ENCODE measurements at places on chromosomes 12 and 14. TPM values are rescaled to one million over a fixed set of nuclear protein-coding genes. Genes with fewer than 3 reads are reported as not detected.

DNA sequence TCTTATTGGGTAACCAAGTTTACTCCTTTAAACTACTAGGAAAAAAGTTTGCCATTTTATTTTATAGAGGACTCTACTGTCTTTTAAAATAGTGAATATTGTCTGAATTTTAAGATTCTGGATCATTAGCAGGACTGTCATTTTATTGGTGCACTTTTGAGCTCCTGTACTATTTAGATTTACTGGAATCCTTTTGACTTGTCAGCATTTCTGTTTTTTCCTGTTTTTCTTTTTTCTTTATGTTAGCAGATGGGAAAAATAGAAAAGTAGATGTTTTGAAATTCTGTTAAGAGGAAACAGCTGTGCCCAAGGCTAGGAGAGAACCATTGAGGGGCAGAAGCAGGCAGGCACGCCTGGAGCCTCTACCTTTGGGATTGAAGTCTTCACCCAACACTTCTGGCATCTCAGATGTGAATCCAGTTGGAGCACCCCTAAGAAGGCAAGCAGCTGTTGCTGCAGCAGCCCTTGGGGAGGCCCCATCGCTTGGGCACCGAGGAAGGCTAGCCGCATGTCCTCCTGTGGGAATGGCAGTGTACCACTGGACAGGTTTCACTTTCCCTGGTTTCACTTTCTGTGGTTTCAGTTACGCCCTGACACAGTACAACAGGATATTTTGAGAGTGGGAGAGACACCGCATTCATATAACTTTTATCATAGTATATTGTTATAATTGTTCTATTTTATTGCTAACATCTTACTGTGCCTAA, 11.5 kb downstream of the RIMKLB start:
- DNase-seq, result peak; percentile 19

DNA sequence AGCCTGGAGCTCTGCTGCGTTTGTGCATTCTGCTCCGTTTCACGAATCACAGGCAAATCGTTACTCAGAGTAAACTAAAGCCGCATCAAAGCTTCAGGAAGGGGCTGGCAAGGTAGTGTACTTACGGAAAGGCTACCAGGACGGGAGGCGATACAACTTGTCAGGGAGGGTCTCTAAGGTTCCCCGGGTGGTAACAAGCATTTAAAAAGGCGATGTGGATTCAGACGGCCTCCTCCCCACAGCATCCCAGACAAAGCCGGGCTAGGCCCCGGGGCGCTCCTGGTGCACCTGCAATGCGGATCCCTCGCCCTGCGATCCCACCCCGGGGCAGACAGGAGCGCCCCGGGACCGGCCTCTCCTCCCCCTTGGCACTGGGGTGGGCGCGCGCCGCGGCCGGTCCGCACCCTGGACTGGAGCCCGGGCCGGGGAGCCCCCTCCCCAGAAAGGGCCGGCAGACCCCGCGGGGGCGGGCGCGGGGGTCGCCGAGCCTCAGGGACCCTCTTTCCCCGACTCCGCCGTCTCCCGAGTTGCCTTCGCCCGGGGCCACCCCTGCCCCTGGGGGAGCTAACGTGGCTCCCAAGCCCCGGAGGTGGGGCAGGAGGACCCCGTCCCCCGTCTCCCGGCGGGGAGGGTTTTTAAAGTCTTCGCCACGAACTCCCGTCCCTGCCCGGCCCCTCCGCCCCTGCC, 718 bp downstream of the CCDC92 start:
- peak; percentile 44 for DNase-seq

Gene SCNN1A
- total RNA-seq, result 459 TPM

Gene AQP2
- not detected for total RNA-seq

GRCh38 chr14:30159374-30159773, 231.7 kb upstream of the PRKD1 start:
- DNase-seq, result no peak

Gene POTEM
- total RNA-seq, result not detected

Gene PRMT5
- total RNA-seq, result 40.5 TPM

GRCh38 chr12:16150276-16150675, 127.2 kb downstream of the SLC15A5 start:
- no peak for DNase-seq

DNA sequence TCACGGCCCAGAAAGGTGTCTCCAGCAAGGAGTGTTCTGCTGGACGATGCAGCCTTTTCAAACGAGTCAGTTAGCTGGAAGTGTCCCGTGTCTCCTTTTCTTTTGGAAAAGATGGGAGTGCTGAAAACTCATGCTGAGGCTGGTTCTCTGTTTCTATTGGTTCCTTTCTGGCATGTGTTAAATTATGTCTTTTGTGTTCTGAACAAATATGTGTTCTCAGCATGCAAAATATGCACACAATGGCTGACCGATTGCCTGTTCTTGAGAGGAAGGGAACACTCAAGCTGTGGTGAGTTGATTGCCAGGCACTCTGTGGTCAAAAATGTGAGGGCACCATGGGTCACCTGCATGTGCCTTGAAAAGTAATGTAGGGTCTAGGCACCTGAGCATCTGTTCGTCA, 181.3 kb downstream of the CACNA1C start:
- DNase-seq, result no peak

DNA sequence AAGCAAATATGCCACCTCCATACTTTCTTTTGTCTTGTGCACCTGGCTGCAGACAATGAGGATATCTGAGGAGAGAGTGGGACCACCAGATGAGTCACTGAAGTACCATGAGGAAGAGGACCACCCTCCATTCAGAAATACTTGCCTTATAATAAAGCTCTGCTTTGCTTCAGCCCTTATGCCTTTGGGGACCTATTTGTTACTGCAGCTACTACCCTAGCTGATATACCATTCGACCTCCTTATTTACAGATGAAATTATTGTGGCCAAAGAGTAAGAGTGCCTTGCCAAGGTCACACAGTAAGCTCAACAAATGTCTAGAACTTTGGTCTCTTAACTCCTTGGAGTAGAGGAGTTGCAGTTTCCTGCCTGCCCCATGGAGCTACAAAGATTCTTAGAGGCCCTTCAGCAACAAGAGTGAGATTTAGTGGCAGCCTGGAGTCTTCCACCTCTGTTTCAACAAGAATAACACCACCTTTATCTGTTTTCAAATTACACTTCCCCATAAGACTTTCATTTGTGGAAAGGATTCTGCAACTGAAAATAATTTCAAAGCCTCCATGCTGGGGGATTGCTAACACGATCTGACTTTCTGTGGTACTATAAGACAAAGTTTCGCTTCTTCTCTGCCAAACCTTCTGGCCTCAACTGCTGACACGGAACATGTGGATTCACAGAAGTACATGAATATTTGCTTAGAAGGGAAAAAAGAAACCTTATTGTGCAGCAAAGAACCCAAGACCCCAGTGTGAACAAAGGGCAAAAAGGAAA, 3.6 kb downstream of the CMKLR1 start:
- DNase-seq, result no peak

GRCh38 chr12:109983432-109984142, 12.6 kb downstream of the GIT2 start:
- DNase-seq, result no peak

Gene BCL2L14
- 54.4 TPM for total RNA-seq

DNA sequence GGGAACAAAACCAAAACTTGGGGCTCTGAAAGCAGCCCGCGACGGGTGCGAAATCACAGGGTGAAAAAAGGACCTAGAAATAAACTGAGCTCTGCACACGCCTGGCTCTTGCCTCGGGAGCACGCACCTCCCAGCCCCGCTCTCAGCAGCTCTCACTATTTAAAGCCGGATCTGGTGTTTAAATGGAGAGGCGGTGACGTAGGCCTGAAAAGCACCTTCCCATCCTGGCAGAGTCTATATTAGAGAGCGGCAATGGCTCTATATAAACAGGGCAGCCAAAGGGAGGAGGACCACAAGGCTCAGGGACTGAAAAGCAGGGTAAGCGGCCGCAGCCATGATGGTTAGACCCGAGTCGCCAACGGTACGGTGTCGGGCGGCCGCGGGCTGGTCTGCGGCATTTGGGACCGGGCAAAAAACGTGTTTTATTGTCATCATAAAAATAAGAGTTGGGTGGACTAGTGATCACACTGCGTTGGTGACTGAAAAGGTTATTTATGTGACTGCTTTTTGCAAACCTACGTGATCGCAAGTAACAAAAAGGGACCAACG, 1.5 kb downstream of the GTF2A1 start:
- peak; percentile 94 for DNase-seq

- no peak for DNase-seq
These were observed 11.3 kb downstream of the ATP2B1 start for GRCh38 chr12:89697296-89697695.

- DNase-seq, result no peak
These were observed 629.3 kb downstream of the DIO2 start for GRCh38 chr14:79581912-79582576.

Gene PAWR
- 151 TPM for total RNA-seq

DNA sequence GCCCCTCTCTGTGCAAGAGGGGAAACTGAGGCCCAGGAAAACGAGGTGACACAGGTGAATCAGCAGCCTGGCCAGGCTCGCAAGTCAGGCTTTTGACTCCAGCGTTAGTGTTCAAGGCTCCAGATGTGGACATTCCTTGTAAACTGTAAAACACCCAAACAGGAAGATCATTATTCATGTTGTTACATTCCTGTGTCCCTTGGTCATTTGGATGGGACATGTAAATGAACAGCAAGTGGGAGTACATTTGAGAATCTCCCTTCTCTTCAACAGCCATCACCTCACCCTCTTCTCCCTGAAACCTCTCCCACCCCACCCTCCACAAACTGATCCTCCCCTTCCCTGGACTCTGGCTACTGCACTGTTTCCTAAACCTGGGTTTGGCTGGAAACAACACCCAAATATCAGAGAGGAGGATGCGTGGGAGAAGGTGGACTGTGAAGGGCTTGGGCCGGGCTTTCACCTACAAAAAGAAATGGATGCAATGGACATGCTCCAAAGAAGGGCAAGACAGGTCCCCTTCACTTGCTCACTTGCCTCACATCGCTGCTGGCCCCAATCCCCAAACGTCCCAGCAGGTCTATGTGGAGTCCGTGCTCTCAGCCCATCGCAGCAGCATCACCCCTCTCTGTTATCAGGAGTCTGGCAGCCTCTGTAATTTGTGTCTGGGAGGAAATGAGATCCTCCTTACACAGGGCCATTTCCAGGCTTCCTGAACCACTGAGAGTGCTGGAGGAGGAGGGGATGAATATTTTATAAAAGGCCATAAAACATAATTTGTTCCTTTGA, 76.7 kb downstream of the GALNT8 start:
- DNase-seq, result no peak

DNA sequence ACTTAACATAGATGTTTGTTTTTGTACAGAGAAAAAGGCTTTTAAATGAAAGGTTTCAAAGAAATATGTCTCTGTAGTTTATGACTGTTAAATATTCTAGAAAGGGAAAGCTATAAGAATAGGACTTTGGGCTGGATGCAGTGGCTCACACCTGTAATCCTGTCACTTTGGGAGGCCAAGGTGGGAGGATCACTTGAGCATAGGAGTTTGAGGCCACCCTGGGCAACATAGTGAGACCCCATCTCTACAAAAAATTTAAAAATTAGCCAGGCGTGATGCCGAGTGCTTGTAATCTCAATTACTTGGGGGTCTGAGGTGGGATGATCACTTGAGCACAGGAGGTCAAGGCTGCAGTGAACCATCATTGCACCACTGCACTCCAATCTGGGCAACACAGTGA, 11.4 kb downstream of the GPX2 start:
- DNase-seq, result no peak

DNA sequence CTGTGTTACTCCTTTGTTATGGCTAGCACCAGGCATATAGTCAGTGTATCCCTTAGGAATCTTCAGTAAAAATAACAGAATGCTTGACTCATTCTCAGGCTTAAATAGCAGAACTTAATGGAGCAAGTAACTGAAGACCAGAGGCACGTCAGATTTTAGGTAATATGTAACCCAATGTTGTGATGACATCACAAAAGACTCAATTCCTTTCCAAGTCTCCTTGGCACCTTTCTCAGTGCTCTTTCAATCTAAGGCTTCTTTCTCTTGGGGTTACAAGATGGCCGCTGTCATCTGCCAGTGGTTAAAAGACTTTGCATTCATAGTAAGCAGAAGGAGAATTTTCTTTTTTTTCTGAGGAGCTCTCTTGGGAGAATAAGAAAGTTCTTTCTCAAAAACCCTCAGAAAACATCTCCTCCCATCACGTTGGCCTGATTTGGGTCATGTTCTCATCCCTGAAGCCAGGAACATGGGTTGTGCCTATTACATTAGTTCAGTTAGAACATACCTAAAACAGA, 33.4 kb upstream of the DCN start:
- no peak for DNase-seq

Gene CPNE8
- 32.4 TPM for total RNA-seq

DNA sequence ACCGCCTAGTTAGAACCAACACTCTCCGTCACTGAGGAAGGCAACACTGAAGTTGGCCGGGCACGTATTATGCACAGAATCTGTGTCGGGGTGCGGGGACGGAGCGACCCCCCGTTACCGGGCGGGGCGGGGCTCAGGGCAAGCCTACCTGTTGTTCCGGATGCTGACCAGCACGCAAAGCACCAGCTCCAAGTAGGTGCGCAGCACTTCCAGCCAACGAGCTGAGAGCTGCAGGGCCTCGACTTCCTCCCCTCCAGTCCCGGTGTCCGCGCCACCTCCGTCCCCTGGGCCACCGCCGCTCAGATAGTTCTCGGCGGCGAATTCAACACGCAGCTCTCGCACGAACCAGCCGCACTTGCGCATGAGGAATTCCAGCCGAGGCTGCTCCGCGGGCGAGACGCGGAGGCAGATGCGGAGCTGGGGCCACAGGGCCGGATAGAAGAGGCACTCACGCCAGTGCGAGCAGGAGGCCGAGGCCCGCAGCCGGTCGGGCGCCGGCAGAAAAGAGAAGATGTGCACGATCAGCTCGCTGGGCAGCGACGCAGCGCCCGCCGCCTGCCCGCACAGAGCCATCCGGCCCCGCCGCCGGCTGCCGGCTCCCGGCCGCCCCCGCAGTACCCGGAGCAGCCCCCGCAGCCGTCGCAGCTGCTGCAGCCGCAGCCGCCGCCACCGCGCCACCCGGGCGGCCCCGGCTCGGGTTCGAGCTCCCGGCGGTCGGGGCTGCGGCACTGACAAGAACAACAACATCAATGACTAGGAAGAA, 636 bp downstream of the FBXO33 start:
- peak; percentile 67 for DNase-seq

GRCh38 chr12:124679533-124680371, 112.3 kb upstream of the NCOR2 start:
- no peak for DNase-seq

- peak; percentile 28 for DNase-seq
These were observed 118.7 kb downstream of the BRMS1L start for GRCh38 chr14:35944847-35945246.

DNA sequence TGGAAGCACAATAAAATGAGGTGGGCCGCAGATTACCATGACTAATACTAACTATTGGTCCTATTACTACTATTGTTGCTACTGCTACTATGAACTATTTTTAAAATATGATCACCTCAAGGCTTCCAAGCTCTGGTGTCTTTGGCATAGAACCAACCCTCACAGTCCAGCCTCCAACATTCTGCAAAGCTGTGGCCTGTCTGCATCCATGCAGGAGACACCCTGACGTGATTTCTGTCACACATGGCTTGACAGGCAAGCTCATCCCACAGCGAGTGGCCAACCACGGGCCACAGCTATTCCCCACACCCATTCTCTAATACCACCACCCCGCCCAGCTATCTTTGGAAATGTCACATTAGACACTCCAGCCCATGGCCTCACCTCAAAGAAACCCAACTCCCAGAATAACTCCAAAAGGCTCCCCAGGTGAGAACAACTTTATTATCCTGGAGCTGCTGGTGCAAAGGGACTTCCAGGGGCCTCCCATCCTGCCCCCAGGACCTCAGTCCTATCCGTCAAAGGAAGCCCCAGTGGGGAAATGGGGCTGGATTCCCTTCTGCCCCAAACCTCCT, 14.4 kb downstream of the ISCU start:
- DNase-seq, result no peak

- no peak for DNase-seq
These were observed 59.9 kb downstream of the HCAR2 start for GRCh38 chr12:122643207-122643805.

- no peak for DNase-seq
These were observed 148.6 kb downstream of the TSPAN9 start for GRCh38 chr12:3225796-3226180.
